Thoracic aorta (tissue), 2 donors: ENCODE measurements at places on chromosomes 3 and 15.

GRCh38 chr15:67077641-67078215 is 12.3 kb downstream of the SMAD3 start:
- H3K27ac ChIP-seq, result peak overlapping the region; percentile 64
- no peak overlapping the region for H3K4me3 ChIP-seq
- no peak for DNase-seq

- H3K4me1 ChIP-seq, result no peaks in the 10 kb centered on the region
- no peak overlapping the region for H3K27ac ChIP-seq
- no peak overlapping the region for H3K4me3 ChIP-seq
- no peak for DNase-seq
- H3K27me3 ChIP-seq, result no peaks in the 10 kb centered on the region
Observed at GRCh38 chr3:31230425-31231223, 302.1 kb upstream of the STT3B start.

DNA sequence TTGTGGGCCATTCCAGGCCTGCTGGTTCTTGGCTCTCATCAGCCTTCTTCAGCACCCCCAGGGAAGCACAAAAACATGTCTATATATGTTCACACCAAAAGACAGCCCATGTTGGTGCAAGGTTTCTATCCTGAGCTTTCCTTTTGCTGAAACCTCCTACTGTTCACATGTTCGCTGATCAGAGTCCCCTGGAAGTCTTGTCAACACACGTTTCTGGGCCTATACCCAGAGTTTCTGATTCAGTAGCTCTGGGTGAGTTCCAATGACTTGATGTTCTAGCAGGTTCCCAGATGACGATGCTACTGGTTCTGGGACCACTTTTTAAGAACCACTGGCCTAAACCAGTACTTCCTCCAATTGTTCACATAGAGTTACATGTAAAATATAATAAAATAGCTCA is 46.0 kb downstream of the SUCNR1 start:
- no peaks in the 10 kb centered on the region for H3K27me3 ChIP-seq
- H3K4me1 ChIP-seq, result peaks cover 5% of the 10 kb centered on the region
- H3K36me3 ChIP-seq, result no peaks in the 10 kb centered on the region
- no peak overlapping the region for H3K4me3 ChIP-seq
- H3K27ac ChIP-seq, result no peak overlapping the region

DNA sequence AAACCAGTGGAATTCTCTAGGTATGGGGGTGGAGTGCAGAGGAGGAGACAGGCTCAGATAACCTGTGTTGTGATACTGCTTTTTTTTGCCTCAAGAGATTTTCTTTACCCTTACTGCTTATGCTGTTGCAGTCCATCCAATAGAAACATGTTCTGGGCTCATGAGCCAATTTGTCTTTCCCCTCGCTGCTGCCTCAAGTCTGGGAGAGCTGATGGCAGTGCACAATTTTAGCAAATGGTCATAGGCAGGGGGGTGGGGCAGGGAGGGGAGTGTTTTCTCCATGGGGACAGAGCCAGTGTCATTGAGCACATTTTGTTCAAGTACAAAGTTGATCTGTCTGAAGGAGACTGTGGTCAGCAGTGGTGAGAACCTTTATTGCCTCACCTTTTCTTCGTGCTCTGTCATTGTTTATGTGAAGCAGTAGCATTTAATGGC is 134.9 kb downstream of the MBNL1 start:
- DNase-seq, result peak; percentile 72
- peak overlapping the region; percentile 23 for H3K4me3 ChIP-seq
- H3K27ac ChIP-seq, result peak overlapping the region; percentile 71
- H3K36me3 ChIP-seq, result no peaks in the 10 kb centered on the region
- peaks cover 88% of the 10 kb centered on the region for H3K4me1 ChIP-seq

GRCh38 chr3:133547432-133548041 is 25.9 kb upstream of the CDV3 start:
- H3K4me3 ChIP-seq, result no peak overlapping the region
- H3K27me3 ChIP-seq, result no peaks in the 10 kb centered on the region
- DNase-seq, result no peak
- no peaks in the 10 kb centered on the region for H3K36me3 ChIP-seq

DNA sequence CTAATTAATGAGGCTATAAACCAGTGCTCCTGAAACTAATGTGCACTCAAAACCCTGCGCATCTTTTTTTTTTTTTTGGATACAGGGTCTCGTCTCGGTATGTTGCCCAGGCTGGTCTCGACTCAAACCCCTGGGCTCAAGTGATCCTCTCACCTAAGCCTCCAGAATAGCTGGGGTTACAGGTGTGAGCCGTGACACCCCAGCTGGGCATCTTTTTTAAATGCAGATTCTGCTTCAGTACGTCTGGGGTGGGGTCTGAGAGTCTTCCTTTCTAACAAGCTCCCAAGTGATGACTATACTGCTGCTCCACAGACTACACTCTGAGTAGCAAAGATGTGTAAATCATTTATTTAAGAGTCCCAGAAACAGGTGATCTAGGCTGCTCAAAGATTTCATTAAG is 73.0 kb downstream of the BFSP2 start:
- H3K4me1 ChIP-seq, result peaks cover 12% of the 10 kb centered on the region
- no peaks in the 10 kb centered on the region for H3K36me3 ChIP-seq
- H3K27ac ChIP-seq, result no peak overlapping the region
- no peak for DNase-seq

DNA sequence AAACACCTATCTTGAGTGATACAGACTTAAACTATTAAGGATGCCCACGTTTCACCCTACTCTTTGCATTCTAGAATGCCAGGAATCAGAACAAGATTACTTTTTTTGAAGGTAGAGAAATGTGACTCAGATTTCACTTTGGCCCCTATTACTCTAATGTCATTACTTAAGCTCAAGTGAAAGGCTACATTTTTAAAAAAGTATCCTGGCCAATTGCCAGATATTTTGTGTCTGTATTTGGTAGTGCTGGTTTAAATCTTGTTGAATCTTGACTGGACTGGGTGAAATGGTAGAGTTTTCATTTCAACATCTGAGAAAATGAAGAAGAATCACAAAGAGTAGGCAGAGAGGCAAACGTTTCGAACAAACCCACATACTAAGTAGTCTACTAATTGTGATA is 218.2 kb upstream of the UBE2E1 start:
- H3K4me3 ChIP-seq, result no peak overlapping the region
- no peak for DNase-seq
- H3K27me3 ChIP-seq, result no peaks in the 10 kb centered on the region
- no peak overlapping the region for H3K27ac ChIP-seq

- no peaks in the 10 kb centered on the region for H3K27me3 ChIP-seq
- H3K36me3 ChIP-seq, result no peaks in the 10 kb centered on the region
- H3K4me3 ChIP-seq, result peak overlapping the region; percentile 97
- H3K27ac ChIP-seq, result peak overlapping the region; percentile 47
- DNase-seq, result no peak
- peaks cover 7% of the 10 kb centered on the region for H3K4me1 ChIP-seq
Observed at GRCh38 chr3:196969660-196970546, 1.3 kb upstream of the PIGZ start.

DNA sequence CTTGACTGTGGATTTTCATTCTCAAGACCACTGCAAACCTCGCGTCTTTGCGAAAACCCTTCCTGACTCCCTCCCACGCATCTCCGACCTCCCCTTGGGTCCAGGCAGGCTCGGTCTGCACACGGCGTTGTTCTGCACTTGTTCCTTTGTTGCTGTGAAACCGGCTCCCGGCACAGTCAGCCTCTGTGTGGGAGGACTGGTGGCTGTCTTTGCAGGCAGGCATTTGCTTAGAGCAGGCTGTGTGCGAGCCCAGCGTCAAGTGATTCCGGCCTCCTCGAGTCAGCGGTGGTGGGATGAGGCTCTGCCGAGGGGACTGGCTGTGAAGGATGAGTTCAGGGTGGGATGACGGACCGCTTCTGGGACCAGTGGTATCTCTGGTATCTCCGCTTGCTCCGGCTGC is 102.6 kb upstream of the ROPN1 start:
- no peak for DNase-seq
- H3K27ac ChIP-seq, result no peak overlapping the region
- H3K36me3 ChIP-seq, result peaks cover 18% of the 10 kb centered on the region
- no peaks in the 10 kb centered on the region for H3K27me3 ChIP-seq
- no peak overlapping the region for H3K4me3 ChIP-seq
- H3K4me1 ChIP-seq, result peaks cover 25% of the 10 kb centered on the region

DNA sequence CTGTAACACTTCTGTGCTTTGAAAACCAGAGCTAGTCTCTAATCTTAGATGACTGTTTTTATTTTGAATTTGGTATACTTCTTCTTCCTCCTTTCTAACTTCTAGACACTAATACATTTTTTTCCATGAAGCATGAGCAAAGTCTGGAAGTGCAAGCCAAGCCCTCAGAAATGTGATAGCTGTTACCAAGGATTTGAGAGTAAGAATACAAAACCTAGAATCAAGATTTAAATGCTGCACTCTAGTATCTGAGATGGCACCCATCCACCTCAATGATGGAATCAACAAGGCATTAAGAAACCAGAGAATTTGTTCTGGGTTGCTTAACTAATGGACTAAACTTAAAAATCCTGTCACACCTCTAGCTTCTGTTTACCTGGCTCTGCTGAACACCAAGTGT is 9.2 kb downstream of the FEZF2 start:
- no peak for DNase-seq
- H3K27ac ChIP-seq, result no peak overlapping the region
- H3K4me1 ChIP-seq, result peaks cover 14% of the 10 kb centered on the region
- no peak overlapping the region for H3K4me3 ChIP-seq
